ENCODE measurements at places on chromosomes 12 and 14.

GRCh38 chr12:44708218-44708617 lies 167.9 kb downstream of the NELL2 start:
- no peak for DNase-seq

DNA sequence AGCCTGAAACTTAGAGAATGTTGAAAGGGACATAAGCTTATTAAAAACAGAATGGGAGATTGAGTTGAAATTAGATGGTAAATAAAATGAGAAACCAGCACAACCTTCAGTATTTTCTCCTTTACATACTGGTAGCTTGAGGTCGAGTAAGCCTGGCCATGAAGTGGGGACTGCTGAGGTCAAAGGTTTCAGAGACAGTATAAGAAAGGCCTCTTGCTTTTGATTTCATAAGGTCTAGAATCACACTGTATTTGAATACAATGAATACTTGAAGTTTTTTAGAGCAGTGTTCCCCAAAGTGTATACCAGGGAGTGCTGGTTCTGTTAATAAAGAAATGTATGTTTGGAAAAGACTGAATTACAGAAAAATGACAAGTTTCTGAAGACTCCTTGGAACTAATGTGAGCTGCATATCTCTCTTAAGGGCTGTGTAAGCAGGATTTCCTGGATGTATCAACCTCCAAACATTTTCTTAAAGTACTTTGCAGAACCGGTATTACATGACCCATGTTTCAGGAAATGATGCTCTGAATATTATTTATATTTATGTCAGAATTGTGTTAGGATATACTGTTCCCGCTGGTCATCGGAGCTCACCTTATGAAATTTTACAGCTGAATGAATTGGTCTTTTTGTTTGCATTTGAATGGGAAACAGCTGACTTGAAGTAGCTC lies 85.0 kb downstream of the AKAP6 start:
- DNase-seq = no peak

DNA sequence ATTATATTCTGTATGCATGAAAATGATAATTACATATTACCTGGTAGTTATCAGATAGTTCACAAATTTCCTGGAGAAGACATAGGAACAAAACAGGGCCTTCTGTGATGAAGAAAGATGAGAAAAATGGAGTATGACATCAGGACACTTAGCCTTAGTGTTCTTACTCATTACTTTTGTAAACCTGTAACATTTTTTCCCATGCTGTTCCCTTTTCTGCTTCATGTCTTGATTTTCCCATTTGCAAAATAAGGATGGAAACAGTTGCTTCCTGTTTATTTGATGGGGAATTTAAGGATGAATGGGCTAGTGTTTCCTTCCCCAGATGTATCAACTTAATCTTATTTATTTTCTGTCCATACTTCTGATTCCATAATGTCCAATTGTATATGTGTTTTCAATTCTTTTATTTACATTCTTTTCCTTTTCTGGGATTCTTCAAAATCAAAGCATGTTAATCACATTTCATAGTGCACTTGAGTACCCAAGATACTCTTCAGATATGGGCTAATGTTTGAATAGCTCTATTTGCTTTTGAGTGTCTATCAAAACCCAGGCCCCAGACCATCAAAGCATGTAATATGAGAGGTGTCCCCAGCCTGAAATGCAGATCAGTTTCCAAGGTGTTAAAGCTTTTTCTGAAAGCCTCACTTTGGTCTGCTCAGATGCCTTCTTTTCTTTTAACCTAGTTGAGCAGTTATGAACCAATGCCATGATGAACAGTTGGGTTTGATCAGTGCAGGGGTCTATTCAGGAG lies 260.5 kb downstream of the RAD51B start:
- no peak for DNase-seq

DNA sequence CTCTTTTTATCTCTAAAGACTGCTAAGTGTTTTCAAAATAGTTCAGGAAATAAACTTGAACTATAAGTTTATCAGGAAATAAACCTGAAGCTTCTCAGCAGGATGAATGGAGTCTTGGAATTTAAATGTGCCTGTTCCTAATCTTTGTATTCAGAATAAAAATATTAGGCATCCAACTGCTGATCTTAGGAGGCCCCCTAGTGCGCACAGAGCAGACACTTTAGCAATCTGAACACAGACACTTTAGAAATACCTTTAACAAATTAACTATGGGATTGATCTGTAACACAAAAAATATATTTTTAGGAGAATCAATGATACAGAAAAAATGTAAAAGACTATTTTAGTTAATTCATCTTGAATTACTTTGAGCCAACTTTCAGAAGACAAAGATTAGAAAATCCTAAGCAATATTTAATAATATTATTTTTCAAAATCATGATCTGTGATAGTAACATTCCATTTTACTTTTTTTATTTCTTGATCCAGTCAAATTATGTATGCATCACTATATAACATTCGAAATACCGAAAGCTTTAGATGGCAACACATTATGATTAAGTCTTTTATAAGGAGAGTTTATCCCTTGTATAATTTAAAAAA lies 80.9 kb downstream of the SLC41A2 start:
- peak; percentile 68 for DNase-seq

DNA sequence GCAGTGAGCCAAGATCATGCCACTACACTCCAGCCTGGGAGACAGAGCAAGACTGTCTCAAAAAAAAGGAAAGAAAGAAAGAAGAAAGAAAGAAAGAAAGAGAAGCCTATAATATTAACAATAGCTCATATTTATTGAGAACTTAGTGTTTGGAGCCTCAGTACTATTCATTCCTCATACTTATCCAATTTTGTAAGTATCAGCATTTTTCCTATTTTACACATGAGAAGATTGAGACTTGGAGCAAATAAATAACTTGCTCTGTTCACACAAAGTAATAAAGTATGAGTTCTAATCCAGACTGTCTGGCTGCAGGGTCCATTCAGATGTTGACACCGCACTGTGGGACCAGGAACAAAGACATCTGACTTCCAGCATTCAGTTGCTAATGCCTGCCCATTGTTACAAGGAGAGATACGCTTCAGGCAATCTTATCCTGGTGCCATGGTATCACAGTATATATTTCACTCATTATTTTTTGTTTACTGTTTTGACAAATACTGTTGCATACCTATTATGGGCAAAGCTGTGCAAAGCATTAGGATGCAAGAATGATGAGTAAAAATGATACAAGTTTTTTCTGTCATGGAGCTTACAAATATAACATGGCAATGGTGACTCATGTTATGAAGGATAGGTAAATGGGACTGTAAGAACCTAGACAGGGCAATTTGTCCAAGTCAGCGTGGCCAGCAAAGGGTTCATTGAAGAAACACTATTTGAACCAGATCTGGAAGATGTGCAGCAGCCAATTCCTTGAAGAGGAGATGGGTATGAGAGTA lies 21.4 kb upstream of the TMTC2 start:
- no peak for DNase-seq

DNA sequence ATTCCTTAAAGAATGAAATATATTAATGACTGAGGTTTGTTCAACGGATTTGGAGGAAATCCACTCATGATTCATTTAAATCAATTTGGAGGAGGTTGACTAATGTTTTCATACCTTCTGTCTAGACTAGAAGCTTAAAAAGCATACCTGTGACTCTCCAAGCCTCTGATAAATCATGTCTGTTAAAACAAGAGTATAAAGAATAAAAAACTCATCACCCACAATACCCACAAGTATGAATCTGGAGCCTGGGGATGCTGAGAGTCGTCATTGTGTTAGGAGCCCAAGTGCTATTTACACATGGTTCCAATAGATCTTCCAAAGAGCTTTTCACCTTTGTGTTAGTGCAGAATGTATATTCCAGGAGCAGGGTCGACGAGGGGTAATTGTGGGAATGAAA lies 86.8 kb upstream of the ADAMTS20 start:
- DNase-seq = no peak

DNA sequence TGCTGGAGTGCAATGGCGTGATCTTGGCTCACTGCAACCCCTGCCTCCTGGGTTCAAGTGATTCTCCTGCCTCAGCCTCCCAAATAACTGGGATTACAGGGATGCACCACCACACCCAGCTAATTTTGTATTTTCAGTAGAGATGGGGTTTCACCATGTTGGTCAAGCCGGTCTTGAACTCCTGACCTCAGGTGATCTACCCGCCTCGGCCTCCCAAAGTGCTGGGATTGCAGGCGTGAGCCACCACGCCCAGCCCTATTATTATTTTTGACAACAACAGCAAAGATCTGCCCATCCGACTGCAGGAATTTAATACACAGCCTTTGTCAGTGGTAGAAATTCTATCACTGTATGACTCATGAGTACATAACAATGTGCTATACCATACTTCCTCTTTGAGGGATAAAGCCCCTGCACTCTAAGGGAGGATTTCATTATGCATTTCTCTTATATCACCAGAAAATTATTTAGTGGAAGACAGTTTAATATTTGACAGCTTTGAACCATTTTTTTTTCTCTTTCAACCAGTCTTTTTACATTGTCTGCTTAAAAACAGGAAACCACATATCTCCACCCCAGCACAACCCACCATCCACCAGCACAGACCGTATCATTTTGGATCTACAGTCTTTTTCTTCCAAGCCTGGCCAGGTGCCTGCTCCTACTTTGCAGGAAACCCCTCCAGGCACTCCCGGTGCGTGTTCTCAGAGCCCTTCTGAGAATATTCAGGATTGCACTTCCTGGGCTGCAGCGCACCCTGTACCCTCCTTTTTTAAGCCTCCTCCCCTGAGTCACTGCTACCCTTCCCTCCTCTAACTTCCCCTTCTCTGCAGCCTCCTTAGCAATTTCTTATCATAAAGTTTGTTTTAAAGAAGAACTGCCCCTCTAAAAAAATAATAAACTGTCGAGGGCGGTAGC lies 594 bp downstream of the ARHGDIB start:
- DNase-seq = no peak

All from GM03348 (cell line).